ENCODE measurements at places on chromosomes 4 and X.

DNA sequence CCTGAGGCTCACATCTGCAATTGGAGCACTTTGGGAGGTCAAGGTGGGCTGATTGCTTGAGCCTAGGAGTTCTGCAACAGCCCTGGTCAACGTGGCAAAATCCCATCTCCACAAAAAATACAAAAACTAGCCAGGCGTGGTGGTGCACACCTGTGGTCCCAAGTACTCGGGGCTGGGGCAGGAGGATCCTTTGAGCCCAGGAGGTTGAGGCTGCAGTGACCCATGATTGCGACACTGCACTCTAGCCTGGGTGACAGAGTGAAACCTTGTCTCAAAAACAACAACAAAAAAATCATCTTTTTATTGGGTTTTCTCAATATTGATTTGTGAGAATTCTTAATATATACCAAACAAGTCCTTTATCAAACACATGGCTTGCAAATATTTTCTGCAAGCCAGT, 64.9 kb downstream of the ANKRD17 start:
- H3K27me3 ChIP-seq, result no peaks in the 10 kb centered on the region
- H3K4me1 ChIP-seq, result no peaks in the 10 kb centered on the region
- H3K4me3 ChIP-seq, result no peak overlapping the region
- DNase-seq, result no peak
- no peaks in the 10 kb centered on the region for H3K36me3 ChIP-seq

GRCh38 chr4:186104890-186105646, 564 bp downstream of the FAM149A start:
- peaks cover 5% of the 10 kb centered on the region for H3K27me3 ChIP-seq
- no peaks in the 10 kb centered on the region for H3K4me1 ChIP-seq
- H3K27ac ChIP-seq, result no peak overlapping the region
- peak overlapping the region; percentile 79 for H3K4me3 ChIP-seq

DNA sequence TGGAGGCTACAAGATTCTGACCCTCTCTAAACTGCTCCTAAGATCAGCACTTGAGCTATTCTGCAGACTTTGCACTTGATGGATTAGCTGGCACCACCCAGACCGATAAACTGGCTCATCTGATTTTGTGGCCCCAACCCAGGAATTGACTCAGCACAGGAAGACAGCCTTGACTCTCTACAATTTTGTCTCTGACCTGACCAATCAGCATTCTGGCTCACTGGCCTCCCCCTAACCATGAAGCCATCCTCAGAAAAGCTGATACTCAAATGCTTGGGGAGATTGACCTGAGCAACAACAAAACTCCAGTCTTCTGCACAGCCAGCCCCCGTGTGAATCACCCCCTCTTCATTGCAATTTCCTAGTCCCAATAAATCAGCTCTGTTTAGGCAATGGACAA, 195.4 kb upstream of the PPP1R2C start:
- H3K4me3 ChIP-seq, result no peak overlapping the region
- no peaks in the 10 kb centered on the region for H3K27me3 ChIP-seq
- no peaks in the 10 kb centered on the region for H3K36me3 ChIP-seq
- no peak overlapping the region for H3K27ac ChIP-seq
- H3K4me1 ChIP-seq, result no peaks in the 10 kb centered on the region

DNA sequence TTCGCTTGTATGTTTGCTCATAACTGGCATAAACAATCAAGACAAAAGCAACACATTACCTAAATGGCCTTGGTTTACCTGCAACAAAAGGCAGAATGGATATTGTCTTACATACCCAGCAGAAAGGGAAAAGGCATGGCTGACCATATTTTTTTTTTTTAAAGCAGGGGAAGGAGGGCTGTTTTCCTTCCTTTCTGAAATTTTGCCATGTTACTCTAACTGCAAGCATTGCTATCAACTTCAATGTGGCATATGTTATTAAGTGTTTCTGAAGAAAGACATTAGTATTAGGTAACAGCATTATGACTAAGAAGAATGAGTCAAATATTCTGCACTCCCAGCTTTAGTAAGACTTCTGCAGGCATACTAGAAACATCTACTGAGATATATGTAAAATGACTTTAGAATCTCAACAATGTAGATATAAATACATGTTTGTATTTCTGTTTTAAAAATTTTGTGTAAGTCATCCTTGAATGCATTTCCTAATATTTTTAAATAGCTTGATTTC, 512.6 kb upstream of the FAM241A start:
- H3K4me1 ChIP-seq, result no peaks in the 10 kb centered on the region
- H3K27ac ChIP-seq, result no peak overlapping the region
- peaks cover 3% of the 10 kb centered on the region for H3K27me3 ChIP-seq

DNA sequence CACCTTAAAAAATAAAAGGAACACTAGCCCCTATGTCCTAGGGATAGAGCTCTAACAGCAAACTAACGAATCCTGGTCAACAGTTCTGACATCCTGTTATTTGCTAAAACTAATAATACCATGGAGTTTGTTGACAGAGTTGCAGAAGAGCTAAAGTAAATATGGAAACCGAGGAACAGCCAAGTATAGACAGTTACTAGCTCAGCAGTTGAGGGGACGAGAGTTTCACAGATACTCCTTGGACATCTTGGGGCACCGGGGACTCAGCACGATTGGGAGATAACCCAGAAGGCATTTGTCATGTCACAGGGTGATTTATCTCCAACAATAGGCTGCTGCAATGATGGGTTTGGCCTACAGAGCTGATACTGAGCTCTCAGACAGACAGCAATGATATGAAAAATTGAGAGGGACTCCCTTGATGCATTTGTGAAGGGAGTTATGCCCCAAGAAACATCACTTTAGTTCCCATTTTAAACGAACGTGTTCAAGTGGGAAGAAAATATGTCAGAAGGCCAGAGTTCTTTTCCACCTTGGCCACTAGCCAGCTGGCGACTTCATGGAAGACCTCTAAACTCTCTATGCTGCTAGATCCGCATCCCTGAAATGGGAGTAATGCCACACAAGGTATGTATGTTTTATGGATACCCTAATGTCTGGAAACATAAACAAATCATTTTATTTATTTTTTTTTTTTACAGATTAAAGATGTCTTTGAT, 48.6 kb downstream of the TSC22D3 start:
- H3K4me3 ChIP-seq, result no peak overlapping the region
- H3K27me3 ChIP-seq, result peaks cover 36% of the 10 kb centered on the region
- DNase-seq, result no peak
- no peaks in the 10 kb centered on the region for H3K36me3 ChIP-seq
- H3K27ac ChIP-seq, result peak overlapping the region; percentile 10
